ENCODE measurements at places on chromosomes 6 and 20. TPM values are rescaled to one million over a fixed set of nuclear protein-coding genes. Genes with fewer than 3 reads are reported as not detected.

The C6orf62 gene
- total RNA-seq, result 93.9 TPM

The PSORS1C2 gene
- not detected for total RNA-seq

The DEFB132 gene
- not detected for total RNA-seq

The TFAP2A gene
- total RNA-seq, result not detected

The TRIM31 gene
- not detected for total RNA-seq

The PIM1 gene
- total RNA-seq, result 21.9 TPM

The PPP1R16B gene
- 11.6 TPM for total RNA-seq

The ZNF341 gene
- 4.1 TPM for total RNA-seq

The RNF182 gene
- total RNA-seq, result 71.1 TPM

The ADGRF5 gene
- 11.3 TPM for total RNA-seq

The DYNLT1 gene
- 54.1 TPM for total RNA-seq

The HLA-DQA2 gene
- not detected for total RNA-seq

The RAET1L gene
- not detected for total RNA-seq

The PPIL4 gene
- 44.8 TPM for total RNA-seq

The FOXF2 gene
- total RNA-seq, result 2.5 TPM

The SLC16A10 gene
- 10.3 TPM for total RNA-seq

The JPH2 gene
- not detected for total RNA-seq

The ADRM1 gene
- 36.3 TPM for total RNA-seq

The OR2B6 gene
- total RNA-seq, result not detected

The CASP8AP2 gene
- 46.3 TPM for total RNA-seq

The SNAI1 gene
- total RNA-seq, result not detected

The STAU1 gene
- total RNA-seq, result 58.5 TPM

The CLPSL2 gene
- not detected for total RNA-seq

The ASIP gene
- not detected for total RNA-seq

The TAAR5 gene
- not detected for total RNA-seq

The TSHZ2 gene
- 1.9 TPM for total RNA-seq

The ADISSP gene
- 16.9 TPM for total RNA-seq

The TAGAP gene
- 0.94 TPM for total RNA-seq

Measured in parietal lobe (tissue), 2 donors.